Activated effector memory CD4-positive, alpha-beta T cell treated with anti-CD3 and anti-CD28 coated beads, Interleukin-2, amount 50 U/mL, for 16 hours (primary cell): ENCODE measurements at places on chromosomes 7 and 10.
A peak's percentile ranks its signal among the peaks of the same experiment; 100 is the strongest.

DNA sequence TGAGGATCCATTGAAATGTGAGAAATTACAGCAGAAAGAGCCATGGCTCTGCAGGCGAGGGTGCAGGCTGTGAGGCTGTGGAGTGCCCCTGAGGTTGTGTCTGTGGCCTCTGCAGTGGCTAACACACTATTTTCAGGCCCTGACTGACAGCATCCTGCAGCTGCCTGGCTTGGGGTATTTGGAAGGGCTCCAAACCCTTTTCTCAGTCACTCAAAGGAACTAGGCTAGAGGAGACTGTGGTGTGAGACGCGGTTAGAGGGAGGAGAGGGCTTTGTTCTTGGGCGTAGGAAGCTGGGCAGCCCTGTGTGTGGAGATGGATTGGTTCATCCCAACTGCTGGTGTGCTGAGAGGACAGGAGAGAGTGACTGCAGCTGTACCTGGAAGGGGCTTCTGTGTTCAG, 134.9 kb downstream of the RAMP3 start:
- no peak for DNase-seq

- DNase-seq: no peak
Measured at GRCh38 chr7:132996581-132997242, 85.2 kb downstream of the CHCHD3 start.

DNA sequence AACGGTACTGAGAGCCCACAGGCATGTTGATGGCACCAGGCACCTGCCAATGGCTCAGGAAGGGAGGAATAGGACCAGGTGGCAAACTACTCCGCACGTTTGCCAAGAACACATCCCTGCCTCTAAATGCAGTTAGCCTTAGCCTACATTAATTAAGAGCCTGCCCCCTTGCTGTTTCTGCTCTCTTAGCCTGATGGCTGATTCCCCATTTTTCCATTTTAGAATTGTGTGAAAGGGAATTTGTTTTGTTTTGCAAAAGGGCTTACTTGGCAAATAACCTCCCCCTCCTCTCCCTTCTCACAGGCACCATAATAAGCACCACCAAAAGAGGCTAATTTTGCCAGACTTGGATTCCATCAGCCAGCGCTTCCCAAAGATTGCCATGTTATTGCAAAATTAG, 1203.2 kb downstream of the SORCS3 start:
- no peak for DNase-seq

- DNase-seq: no peak
Measured at GRCh38 chr10:34711500-34711899, 103.6 kb downstream of the PARD3 start.

- DNase-seq: peak; percentile 82
Measured at GRCh38 chr7:92835261-92835850, 1.0 kb downstream of the CDK6 start.

GRCh38 chr7:115851291-115851690, 179.3 kb downstream of the TFEC start:
- DNase-seq: no peak

GRCh38 chr10:35300063-35300699, 36.1 kb upstream of the CCNY start:
- no peak for DNase-seq

- no peak for DNase-seq
Measured at GRCh38 chr7:152911922-152912321, 152.4 kb downstream of the ACTR3B start.

DNA sequence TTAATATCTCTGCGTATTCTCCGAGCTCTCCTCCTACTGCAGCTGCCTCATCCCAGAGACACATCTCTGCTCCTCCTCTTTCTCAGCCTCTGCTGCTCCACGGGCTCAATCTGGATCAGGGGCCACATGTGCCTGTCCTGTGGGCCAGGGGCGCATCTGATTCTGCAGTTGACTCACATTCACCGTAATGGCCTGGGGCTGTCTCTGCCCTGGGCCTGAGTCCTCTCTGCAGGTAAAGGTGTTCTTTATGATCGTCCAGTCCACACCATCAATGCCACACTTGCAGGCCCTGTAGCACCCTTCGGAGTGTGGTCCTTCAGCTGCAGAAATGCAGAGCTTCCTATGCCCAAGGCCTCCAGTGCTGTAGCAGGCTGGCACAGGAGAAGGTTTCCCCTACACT, 154.5 kb downstream of the OAT start:
- DNase-seq: peak; percentile 34

DNA sequence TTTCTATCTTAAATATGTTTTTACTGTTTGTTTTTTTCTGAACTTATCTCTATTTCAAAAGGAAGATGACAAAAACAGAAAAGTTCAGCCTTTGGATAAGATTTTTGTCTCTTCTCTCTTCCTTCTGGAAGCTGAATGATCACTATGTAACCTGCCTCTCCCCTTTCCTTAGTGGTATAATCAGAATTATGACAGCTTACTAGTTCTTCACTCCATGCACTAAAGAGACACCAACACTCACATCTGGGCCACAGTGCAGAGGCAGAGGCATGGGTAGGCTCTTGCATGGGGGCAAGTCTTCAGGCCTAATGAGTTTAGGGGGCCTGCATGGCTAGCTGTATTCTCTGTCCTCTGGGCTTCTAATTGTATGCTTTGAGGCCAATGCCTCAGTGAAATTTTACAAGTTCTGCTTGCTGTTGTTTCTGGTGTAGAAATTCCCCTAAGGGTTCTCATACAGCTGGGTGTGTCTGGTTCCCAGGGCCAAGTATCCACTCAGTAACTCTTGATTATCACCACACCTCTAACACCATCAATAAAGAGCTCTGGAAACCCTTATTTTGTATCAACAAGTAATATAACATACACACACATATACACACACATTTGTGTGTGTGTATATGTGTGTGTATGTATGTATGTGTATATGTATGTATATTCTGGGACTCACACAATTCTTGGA, 96.8 kb upstream of the POM121L12 start:
- DNase-seq: no peak

DNA sequence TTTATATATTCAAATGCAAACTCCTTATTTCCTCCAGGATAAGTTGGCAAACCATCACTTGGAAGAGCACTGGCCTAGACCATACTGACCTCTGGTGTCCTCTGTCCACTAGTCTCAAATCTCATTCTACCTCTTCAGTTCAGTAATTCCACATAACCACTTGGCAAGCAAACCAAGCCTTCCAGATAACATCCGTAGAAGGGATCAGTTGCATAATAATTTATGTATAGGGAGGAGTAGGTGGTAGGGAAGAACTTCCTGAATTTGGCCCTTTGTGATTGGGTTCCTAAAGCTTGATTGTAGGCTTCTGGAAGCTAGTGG, 55.0 kb downstream of the WAC start:
- DNase-seq: no peak

DNA sequence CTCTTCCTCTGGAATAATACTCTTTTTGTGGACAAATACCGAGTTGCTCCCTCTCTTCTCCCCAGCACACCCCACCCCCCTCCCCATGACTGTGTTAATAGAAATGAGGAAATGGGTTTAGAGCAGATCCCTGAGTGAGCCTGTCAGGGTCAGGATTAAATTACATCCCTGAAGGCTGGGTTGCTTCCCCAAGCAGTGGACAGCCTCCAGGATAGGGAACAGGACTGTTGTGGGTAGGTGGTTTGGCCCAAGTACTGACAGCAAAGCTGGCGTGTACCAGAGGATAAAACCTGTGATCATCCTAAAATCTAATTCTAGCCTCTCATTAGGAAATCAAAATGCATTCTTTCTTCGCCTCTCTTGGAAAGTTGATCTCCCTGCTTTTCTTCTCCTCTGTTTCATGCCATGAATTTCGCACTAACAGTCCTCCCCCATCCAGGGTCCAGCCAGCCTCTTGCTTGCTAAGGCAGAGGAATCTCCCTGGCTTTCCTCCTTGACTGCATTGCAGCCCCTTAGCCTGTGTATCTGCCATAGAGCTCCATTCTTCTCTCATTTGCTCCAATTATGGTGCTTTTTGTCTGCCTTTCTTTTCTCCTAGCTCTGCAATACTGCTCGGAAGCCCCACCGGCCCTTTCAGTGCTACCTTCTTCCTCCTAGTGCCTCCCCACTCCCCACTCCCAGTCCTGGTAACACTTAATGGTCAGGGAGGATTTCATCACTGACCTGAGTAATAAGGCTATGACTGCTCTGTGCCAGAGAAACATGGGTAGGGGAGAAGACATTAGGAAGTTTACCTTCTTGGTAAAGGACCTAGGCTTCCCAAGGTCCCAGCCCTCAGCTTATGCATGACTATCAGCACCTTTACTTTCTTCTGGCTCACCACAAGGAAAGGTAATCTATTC, 8.4 kb downstream of the LRRC4 start:
- no peak for DNase-seq

DNA sequence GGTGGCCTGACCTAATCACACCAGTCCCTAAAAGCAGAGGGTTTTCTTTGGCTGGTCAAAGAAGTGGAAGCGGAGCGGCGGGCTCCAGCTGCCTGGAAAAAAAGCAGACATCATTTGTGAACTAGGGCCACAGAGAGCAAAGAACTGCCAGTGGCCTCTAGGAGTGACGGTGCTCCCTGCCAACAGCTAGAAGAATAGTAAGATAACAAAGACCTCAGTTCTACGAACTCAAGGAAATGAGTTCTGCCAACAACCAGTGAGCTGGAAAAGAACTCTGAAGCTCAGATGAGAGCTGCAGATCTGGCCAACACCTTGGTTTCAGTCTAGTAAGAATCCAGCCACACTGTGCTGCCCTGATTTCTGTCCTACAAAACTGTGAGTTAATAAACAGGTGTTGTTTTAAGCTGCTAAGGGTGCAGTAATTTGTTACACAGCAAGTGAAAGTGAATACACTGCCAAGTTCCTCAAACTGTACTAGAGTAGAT, 178.0 kb downstream of the SRPK2 start:
- no peak for DNase-seq

GRCh38 chr10:11539191-11539868, 72.1 kb downstream of the USP6NL start:
- no peak for DNase-seq

- DNase-seq: no peak
Measured at GRCh38 chr7:128395748-128396147, 14.0 kb downstream of the IMPDH1 start.

DNA sequence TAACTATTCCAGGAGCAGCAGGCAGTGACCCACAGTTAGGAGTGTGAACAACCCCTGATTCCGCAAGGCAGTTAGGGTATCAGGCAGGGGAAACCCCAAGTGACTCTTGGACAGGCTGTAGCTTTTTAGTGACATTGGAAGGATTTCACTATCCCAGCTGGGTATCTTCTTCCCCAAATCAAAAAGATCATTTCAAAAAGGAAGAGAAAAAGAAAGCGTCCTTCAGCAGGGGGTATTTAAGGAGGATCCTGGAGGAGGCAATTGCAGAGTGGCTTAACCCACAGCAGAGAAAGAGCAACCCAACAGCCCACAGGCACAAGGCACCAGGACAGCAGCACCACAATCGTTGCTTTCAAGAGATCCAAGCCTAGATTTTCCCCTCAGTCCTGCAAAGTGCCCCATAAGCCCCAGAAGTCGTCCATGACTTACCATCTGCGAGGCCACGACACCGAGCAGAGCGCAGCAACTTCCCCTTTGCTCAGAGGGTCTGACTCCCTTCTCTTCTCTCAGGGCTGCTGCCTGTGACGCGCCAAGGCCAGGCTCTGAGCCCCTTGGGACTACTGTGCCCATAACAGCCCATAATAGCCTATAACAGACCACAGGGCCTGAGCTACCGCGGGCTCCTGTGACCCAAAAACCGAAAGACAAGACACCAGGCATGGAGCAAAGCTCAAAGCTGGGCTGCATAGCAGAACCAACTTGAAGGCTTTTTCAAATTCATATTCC, 19.8 kb downstream of the PIK3AP1 start:
- no peak for DNase-seq
